ENCODE measurements at places on chromosomes 5 and 9.

DNA sequence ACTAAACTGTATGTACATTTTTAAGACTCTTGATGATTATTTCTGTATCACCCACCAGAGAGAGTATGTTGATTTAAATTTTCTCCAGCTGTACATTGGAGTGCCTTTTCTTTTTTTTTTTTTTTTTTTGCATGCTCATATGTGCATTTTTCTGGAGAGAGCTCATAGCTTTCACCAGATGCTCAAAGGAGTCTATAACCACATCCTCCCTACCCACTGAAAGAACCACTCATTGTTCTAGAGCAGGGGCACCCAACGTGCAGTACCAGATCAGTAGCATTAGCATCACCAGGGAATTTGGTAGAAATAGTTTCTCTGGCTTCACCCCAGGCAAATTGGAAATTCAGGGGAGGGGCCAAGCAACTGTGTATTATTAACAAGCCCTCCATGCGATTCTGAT, 53.9 kb upstream of the TMEM171 start:
- DNase-seq, result no peak

- no peak for DNase-seq
These were observed 32.5 kb downstream of the SH3GL2 start for GRCh38 chr9:17611342-17611741.

GRCh38 chr5:42656651-42657015, 100.0 kb upstream of the CCDC152 start:
- DNase-seq, result no peak

DNA sequence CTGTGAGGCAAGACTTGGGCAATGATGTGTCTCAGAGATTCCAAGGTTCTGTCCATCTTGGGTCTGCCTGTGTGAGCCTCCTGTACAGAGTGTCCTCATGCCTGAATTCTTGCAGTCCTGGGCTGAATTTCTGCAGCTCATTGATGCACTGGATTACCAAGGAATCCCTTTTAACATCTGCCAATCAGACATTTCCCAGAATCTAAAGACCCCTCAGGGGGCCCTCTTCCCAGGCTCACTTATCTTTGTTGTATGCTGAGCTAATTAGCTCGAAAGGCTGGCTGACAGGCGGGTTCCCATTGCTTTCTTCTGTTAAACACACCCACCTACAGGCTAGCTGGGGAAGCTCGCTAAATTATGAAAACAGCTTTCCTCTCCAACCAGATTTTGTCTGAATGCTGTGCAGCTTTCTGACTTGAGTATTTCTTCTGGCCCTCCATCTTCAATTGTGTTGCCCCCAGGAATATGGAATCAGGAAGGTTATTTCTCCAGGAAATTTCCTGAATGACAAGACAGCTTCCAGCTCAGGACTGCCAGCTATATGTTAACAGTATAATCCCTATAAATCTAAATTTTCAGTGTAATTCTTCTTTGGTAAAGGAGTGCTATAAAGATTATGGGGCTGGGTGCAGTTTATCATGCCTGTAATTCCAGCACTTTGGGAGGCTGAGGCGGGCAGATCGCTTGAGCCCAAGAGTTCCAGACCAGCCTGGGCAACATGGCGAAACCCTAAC, at the start of gene LIX1:
LIX1 (minus strand) TSS at position 91 of the 734 bp plus-strand sequence; CDS start at position 56, 35 bp downstream.
- DNase-seq, result no peak

DNA sequence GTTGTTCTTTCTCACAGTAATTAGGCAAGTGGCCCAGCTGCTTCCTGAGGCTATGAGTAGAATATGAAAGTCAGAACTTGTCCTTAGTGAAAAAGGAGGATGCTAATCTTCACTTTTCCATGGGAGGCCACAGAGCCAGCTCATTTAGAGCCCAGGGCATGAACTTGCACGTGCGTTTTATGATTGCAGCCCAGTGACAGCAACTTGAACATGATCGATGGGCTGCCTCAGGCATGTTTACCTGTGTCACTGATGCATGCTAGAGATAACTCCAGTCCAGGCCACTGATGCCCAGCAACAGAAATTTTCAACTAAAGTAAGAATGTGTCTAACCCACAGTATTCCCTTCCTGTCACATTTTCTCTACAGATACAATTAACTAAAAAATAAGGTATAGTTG, 179.3 kb downstream of the CTNND2 start:
- DNase-seq, result no peak

- no peak for DNase-seq
These were observed at the start of gene TRPM6 for GRCh38 chr9:74887041-74887980. Gene TRPM6, minus strand, starts transcription at chr9:74887921. Its CDS starts 65 bp downstream, at chr9:74887856.

DNA sequence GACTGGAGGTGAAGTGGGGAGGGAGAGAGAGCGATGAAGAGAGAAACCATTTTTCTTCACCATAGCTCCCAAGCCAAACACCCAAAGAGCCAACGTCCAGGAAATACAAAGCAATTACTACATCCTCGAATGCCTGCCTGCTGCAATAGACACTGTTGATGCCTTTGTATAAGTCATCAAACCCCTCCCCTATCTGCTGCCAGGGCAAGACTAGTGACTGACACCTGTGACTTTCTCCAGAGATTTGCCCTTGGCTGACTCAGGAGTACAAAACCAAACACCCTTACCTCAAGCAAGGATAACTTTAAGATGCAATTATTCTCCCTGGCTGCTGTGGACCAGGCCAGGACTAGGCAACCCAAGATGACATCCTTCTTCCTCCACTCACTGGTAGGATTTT, 81.8 kb upstream of the RASA1 start:
- no peak for DNase-seq

GRCh38 chr5:74543162-74543995, 97.1 kb downstream of the ENC1 start:
- DNase-seq, result no peak

DNA sequence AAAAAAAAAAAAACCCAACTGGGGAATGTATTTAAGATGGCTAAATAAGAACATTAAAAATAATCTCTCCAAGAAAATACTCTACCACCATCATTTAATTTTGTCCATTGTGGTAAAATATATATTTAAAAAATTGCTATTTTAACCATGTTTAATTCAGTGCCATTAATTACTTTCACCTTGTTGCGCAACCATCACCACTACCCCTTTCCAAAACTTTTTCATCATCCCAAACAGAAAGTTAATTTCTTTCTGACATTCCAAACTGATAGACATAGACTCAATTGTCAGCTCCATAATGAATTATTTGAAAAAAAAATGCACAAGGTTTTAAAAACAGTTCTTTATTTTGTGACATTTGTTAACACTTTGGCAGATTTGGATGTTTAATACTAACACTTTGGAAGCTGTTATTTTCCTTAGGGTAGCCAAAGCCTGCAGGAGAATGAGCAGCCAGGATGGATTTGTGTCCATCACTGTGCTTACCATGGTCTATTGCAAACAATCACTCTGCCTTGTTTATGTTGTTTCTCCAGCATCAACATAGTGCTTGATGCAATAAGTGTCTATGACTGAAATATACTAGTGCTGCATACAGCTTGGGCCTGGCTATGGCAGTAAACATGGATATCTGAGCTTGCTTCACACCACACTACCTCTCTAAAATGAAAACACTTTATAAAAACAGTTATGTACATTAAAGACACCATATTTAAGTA, 62.7 kb downstream of the HAPLN1 start:
- DNase-seq, result no peak

- no peak for DNase-seq
These were observed 169.6 kb downstream of the SLC24A2 start for GRCh38 chr9:19619221-19619620.

DNA sequence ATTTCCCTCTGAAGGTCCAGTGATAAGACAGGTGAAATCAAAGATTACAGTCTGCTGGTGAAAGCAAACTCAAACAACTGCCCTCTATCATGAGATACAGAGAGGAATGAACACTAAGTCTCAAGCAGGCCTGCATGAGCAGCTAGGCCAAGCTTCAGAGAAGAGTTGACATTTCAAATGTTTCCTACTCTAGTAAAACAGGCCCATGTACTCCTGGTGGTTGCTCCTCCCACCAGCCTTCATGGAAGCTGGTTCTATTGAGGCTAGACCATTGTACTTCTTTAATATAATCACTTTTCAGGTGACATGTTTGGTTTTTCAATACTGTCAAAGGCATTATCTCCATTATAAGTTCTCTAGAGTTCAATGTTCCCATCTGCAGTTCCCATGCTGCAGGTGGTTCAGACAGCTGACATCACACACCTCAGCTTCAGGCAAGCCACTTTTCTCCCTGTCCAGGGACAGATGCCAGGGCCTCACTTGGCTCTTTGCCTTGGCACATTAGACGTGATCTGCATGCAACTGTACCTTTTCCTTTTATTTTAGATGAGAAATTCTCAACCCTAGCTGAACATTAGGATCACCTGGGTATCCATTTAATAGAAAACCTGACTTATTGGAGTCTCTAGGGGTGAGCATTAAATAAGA, 89.8 kb downstream of the PIK3R1 start:
- DNase-seq, result no peak

DNA sequence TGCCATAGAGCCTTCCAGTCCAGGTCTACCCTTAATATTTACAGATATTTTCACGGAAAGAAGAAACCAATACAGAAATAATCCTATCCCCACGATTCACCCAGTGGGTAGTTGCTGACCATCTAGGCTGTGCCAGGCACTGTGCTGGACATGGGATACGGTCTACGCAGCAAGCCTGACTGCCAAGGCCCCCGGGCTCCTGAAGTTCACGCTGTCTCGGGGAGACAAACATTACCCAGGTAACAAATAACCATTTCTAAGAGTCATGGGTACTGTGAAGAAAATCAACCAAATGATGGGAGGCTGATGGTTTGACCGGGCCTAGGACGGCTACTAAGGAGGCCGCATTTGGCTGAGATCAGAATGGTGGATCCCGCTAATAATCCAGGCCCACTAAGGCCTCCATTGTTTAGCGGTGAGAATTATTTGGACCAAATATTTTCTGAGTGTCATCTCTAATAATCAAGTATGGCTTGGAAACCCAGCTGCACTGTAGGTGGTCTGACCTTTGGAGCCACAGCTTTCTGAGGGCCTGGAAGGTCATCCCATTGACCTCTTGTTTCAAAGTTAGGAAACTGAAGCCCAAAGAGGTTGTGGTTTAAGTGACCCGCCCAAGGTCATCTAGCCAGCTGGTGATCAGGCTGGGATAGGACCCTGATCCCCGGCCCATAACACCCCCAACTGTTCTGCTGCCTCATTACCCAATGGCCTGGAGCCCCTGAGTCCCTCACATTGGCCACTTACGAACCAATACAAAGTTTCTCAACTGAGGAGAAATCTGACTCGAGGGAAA, 82.4 kb downstream of the AK8 start:
- no peak for DNase-seq

DNA sequence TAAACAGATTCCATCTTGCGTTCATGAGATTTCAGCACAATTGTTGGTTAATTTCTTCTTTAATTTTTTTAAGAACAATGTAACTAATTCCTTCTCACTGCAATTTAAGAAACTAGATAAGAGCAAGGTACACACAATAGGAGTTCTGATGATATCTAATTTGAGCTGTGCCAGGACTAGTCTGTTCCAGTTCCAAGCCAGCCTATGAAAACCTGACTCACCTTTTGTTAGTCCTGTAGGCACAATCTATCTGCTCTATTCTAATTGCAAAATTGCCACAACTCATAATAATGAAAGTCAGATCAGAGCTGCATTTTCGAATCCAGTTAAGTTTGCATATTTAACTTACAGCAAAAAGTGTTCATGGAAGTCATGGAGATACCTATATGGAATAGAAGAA, 494.1 kb upstream of the TUSC1 start:
- no peak for DNase-seq

DNA sequence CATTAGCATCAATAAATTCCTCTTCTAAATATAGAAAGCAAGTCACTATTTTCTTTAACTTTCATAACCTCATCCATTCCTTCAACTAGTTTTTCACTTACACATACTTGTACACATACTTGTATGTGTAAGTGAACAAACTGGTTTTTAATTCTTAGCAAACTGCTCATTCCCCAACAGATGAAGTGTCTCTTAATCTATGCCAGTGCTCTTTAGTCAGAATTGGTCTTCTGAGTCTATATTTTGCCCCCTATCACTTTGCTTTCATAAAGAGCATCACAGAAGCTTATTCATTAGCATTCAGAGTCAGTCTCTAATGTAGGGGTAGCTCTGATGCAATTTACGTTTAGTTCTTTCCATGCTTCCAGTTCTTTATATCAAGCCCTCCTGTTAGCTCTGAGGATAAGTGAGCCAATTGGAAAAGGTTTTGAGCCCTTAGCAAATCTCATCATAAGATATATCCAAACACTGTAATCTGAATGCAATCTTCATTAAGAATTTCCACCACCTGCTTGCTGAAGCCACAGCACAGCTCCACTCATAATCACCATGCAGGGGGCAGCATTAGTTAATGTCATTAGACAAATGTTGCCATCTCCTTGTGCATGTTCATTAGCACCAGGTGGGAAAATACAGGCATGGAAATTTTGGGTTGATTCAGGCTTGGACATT, 178.5 kb upstream of the SLC24A2 start:
- DNase-seq, result no peak

- no peak for DNase-seq
These were observed 1.7 kb upstream of the SPINK6 start for GRCh38 chr5:148201151-148201550.

DNA sequence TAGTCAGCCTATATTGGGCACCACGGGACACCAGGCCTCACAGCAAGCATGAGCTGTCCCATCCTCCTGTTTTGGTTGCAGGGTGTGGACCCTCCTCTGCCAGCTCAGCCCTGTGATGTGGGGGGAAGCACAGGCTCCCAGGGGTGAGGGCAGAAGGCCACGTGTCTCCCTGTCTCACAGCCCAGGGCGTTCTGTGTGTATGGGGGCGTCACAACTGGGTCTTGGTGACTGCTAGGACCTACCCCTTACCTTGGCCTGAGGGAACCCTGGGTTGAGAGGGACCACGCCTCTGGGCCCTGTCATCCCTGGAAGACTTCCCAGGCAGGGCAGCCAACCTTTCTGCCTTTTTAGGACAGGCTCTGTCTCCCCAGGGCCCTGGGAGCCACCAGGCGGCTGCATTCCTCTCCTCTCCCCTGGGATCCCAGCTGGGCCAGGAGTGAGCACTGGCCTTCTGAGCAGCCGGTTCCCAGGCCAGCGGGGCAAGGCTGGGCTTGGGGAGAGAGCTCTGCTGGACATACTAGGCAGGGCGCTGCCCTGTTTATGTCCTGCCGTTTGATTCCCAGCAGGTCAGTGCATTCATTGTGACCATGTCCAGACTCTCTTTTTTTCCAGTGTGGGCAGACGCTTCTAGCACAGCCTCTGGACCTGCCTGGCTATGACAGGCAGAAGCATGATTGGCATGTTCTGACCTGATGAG, 97.4 kb downstream of the DAB2IP start:
- DNase-seq, result no peak

- DNase-seq, result no peak
These were observed 133.0 kb upstream of the PPP1R26 start for GRCh38 chr9:135346438-135347050.

GRCh38 chr5:45105491-45105994, 296.8 kb downstream of the MRPS30 start:
- no peak for DNase-seq

- DNase-seq, result no peak
These were observed 155.8 kb downstream of the TSSK1B start for GRCh38 chr5:113278976-113279375.

DNA sequence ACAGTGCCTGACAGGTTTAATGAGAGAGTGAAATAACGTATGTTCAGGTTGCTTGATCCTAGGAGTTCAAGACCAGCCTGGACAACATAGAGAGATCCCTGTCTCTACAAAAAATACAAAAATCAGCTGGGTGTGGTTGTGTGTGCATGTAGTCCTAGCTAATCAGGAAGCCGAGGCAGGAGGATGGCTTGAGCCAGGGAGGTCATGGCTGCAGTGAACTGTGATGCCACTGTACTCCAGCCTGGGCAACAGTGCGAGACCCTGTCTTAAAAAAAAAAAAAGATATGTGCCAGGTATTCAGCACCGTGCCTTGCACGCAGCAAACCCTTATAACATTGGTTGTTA, 38.8 kb upstream of the SPRY4 start:
- DNase-seq, result no peak
